ENCODE measurements at places on chromosomes 16 and 17.

- DNase-seq, result no peak
Measured at GRCh38 chr17:72419866-72420774, 299.3 kb downstream of the SOX9 start.

GRCh38 chr17:83182620-83183101, 103.3 kb downstream of the METRNL start:
- DNase-seq, result no peak

- DNase-seq, result no peak
Measured at GRCh38 chr17:72299100-72299499, 178.3 kb downstream of the SOX9 start.

DNA sequence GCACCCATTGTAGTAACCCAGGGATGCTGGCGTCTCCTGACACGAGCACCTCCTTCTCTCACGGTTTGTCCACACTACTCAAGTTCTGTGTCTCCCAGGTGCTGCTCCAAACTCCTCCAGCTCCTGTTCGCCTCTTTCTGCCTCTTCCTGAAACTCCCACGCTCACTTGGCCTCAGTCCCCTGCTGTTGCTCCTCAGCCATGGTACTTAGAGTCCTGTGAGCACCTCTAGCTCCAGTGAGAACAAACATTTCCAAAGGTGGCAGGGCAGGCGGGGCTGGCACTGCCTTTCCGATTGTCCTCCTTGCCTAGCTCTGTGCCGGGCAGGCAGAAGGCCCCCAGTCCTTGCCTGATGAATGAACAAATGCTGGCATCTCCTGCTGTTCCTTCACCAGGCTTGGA, 146.1 kb downstream of the SDK2 start:
- DNase-seq, result no peak

GRCh38 chr16:87778476-87778829, 12.7 kb upstream of the KLHDC4 start:
- DNase-seq, result no peak

GRCh38 chr17:49588726-49589576, 13.3 kb downstream of the NXPH3 start:
- no peak for DNase-seq

- no peak for DNase-seq
Measured at GRCh38 chr16:47884116-47884725, 271.6 kb downstream of the ABCC12 start.

DNA sequence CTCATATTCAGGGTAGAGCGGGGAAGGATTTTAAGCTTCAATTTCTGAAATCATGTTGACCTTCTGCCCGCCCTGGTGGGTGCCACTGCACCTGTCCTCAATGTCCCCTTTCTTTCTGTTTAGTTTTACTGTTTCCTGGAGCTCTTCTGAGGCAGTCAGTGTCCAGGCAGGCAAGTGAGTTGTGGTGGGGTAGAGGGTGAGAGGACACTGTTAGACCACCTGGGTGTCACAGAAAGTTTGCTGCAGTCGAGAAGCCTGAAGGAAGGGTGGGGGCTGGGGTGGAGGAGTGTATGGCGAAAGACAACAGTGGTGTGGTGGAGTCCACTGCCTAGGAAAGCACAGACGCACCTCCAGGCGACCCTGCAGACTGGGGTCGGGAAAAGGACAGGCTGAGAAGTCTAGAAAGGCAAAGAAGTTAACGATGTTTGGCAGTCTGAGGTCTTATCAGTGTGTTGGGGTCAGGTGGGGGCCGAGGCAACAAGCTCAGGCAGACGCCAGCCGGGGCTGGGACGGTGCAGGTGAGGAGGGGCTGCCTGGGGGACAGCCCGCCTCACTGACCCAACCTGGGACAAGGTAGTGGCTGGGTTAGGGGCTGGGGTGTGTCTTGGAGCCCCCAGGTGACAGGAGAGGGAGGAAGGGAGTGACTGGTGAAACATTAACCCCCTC, 23.3 kb upstream of the HOXB13 start:
- no peak for DNase-seq

DNA sequence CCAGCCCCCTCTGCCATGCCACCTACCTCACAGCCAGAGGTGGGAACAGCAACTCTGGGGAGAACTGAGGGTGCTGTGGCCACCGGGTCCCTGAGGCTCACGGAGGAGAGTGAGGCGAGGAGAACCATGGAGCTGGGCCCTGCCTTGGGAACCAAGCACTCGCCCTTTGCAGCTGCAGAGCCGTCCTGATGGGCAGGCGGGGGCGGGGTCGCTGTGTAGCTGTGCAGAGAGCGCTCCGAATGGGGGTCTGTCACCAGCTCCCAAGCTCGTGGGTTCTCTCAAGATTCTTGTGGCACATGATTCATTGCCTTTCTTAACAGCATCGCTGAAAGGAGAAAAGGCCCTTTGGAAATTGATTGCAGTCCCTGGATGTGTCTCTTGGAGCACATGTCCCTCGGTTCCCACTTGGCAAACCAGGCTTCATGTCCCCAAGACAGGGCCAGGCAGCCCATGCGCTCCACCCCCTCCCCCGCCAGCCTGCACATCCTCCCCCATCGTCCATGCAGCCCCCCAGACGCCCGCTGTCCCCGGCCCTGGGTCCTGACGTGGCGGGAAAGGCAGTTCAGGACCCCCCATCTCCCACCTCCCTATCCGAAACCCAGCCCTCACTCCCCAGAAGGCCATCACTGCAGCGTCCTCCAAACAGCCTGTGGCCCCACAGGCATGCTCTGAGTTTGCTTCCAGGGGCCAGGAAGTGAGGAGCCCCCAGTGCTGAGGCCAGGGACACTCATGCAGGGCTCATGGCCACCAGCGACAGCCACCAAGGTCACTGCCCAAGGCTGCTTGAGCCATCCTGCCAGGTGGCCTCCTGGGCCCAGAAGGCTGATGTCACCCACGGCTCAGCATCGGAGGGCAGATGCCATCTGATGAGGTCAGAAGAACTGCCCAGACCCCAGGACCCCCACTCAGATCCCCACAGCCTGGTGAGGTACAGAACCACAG, 20.6 kb upstream of the CHMP6 start:
- DNase-seq, result no peak
